Thoracic aorta (tissue), 2 donors: ENCODE measurements at places on chromosomes 7 and 10. TPM values are rescaled to one million over a fixed set of nuclear protein-coding genes. Genes with fewer than 3 reads are reported as not detected.

MACC1 gene
- 0.56 TPM for total RNA-seq

DNA sequence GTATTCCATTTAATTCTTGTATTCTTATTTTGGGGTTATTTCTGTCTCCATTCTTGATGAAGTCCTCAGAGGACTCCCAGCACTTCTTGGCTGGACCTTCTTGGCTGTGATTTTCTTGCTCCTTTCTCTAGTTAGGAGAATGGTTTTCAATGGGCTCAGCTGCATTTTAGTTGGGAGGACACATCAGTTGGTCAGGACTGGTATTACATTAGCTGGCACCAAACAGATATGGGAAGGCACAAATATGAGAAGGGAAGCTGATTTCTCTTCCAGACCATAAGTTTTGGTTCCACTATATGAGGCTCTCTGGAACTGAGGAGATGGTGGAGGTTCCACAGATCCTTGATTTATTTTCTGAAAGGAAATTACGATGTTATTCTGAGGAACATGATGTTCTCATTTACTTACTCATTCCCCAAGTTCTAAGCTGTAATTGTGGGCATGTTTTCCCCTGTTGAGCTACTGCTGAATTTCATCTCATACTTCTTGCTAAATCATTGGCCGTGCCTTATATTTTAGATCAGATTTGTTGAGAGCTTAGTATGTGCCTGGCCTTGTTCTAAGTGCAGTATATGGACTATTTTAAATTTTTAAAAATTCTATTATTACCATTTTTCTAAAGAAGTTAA is 261.0 kb downstream of the THSD7A start:
- DNase-seq, result no peak

DNA sequence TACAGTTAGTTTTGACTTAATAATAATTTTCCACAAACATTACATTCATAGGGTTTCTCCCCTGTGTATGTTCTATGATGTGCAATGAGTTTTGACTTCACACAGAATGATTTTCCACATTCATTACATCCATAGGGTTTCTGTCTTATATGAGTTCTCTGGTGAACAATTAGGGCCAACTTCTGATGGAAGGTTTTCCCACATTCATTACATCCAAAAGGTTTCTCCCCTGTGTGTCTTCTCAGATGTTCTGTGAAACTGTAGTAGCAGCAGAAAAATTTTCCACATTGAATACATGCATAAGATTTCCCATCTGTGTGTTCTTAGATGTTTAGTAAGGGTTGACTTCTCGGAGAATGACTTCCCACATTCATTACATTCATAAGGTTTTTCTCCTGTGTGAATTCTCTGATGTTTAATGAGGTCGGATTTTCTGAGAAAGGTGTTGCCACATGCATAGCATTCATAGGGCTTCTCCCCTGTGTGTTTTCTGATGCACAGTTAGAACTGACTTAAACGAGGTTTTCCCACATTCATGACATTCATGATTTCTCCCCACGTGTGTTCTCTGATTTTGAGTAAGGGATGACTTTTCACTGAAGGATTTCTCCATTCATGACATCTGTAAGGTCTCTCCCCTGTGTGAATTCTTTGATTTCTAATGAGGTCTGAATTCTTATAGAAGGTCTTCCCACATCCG is 118.5 kb downstream of the ZNF33B start:
- DNase-seq, result no peak

GRCh38 chr10:121598263-121599249 is at the start of gene FGFR2:
TSS of gene FGFR2 (minus strand) at chr10:121598444. CDS start at chr10:121593817, 4,627 bp downstream.
- no peak for DNase-seq

DNA sequence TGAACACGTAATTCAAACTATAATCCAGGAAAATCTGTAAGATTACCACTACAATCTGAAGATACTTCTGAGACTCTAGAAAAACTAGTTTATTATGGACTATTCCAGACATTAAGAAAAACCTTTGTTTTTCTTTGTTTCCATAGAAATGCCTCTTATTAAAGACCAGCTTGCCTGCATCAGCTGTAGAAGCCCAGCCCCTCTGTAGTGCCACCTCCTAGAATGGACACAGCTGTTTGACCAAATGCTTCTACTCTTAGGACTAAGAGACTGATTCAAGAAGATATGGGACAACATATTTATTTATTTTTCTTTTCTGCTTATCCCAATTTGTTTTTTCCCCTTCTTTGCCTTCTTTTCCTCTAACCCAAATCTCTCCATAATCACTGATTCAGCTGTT is 93.8 kb downstream of the CXCL12 start:
- no peak for DNase-seq
